ENCODE measurements at places on chromosomes 13 and 19.

GRCh38 chr13:46640843-46641242 is 87.9 kb downstream of the LRCH1 start:
- no peak for DNase-seq

DNA sequence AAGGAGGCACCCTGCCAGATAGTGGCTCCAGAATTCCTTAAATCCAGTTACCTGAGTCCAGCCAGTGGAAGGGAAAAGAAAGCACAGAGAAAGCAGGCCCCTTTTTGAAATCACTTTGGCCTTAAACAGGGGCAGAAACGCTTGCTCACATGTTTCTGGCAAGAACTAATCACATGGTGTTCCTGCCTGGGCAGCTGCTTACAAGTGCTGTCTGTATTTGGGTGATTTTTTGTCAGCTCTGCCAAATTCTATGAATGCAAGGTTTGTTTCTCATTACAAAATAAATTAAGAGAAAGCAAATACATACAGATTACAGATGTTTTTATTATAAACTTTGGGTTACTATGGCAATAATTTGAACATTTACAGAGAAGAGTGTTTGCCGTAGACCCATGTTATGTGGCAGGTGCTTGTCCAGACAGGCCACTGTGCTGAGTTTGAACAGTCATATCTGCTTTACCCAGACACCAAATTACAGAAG is 1237.8 kb downstream of the SLITRK5 start:
- peak; percentile 96 for DNase-seq

- peak; percentile 58 for DNase-seq
These were observed 35.8 kb upstream of the TM9SF2 start for GRCh38 chr13:99465454-99465853.

DNA sequence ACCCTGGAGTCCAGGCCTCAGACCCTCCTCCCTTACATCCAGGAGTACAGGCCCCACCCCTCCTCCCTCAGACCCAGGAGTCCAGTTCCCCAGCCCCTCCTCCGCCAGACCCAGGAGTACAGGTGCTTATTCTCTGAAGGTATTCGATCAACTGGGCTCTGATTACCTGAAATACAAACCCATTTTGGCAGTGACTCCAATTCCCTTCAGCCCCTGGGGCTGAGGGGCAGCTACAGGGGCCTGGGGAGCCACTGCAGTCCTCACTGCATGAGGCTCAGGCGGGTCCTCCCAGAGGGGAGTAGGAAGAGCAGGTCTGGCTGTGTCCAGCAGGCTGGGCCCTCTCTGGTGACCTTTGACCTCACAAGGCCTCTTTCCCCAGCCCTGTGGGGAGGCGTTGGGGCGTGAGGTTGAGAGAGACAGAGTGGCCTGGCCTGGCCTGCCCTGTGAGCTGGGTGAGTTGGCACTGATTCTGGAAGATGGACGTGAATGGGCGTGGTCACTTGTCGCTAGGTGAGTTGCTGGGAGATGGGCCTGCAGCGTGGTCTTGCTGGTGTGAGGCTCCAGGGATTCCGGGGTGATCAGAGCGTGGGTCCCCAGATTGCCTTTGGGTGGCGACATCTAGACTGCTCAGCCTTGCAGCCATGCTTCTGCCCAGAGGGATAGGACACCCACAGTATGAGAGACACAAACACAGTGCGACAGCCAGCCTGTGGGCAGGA is 3.1 kb downstream of the BCAT2 start:
- DNase-seq = no peak

- DNase-seq = no peak
These were observed 68.4 kb upstream of the KCTD4 start for GRCh38 chr13:45269204-45269603.

GRCh38 chr19:13938301-13939064 is at the start of gene PODNL1:
PODNL1 (minus strand) TSS chr19:13938417; CDS start chr19:13938181, 236 bp downstream.
- DNase-seq = no peak

DNA sequence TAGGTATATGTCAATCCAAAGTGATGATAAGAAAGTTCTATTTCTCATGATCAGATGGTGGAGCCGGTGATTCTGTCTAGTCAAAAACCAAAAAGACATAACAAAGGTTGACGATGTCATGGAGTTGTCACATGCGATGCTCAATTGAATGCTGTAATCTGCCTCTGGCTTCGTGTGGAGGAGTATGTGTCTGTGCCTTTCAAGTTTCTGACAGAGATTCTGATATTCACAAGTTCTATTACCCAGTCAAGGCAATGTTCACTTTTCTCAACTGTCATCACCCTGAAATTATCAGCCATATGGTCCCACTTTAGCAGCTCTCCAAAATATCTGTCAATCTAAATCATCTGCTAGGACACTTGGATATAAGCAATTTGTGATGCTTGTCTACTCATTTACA is 367.6 kb upstream of the PRR20A start:
- DNase-seq = no peak

- no peak for DNase-seq
These were observed 8.7 kb downstream of the BRD4 start for GRCh38 chr19:15323496-15324235.

DNA sequence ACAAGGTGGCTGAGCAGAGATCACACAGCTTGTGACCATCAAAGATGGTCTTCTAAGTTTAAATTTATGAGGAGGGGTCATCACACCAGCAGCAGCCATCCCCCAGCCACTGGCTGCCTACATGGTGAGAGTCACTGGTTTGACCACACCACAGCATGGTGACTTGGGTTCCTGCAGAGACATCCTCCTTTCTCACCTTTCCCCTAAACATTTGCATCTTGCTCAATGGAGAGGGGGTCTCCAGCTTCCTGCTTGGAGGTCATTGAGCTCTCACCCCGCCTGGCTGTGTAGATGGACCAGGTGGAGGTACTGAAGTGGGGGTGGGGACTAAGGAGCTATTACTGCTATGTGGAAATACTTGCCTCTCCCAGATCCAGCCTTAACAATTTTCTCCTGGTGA is 247.6 kb upstream of the ARGLU1 start:
- no peak for DNase-seq

DNA sequence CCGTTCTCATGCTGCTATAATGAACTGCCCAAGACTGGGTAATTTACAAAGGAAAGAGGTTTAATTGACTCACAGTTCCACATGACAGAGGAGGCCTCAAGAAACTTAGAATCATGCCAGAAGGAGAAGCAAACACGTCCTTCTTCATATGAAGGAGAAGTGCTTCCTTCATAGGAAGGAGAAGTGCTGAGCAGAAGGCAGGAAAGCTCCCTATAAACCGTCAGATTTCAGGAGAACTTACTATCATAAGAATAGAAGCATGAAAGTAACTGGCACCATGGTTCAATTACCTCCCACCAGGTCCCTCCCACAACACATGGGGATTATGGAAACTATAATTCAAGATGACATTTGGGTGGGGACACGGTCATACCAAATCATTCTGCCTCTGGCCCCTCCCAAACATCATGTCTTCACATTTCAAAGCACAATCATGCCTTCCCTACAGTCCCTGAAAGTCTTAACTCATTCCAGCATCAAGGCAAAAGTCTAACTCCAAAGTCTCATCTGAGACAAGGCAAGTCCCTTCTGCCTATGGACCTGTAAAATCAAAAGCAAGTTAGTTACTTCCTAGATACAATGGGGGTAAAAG is 10.6 kb downstream of the ACOD1 start:
- no peak for DNase-seq

GRCh38 chr13:25915840-25916518 is 135.8 kb downstream of the SHISA2 start:
- no peak for DNase-seq

GRCh38 chr19:11853358-11853757 is 4.8 kb downstream of the ZNF439 start:
- no peak for DNase-seq

DNA sequence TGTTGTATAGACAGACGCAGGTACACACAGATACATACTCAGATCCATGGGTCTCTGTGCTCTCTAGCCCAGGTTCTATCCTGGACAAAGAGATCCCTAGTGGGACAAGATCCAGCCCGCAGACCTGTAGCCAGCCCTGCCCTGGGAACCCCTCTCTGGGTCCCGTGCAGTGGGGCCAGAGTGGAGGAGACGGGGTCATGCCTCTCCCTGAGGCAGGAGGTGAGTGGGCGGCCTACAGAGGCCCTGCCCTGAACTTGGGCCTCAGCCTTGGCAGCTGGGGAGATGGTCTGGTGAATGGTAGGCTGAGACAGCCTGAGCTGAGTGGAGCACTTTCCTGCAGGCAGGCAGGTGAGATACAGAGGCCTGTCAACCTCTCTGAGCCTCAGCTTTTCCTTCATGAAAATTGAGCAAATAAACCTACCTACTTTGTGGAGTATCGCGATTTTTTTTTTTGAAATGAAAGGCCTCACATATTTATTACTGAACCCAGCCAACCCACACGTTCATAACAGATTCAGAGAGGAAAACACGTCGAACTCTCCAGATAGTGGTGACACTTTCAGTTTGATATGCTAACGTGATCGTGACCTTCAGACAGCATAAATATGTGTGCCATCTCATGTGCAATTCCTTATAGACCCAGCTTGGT is 3.4 kb upstream of the JUND start:
- no peak for DNase-seq

DNA sequence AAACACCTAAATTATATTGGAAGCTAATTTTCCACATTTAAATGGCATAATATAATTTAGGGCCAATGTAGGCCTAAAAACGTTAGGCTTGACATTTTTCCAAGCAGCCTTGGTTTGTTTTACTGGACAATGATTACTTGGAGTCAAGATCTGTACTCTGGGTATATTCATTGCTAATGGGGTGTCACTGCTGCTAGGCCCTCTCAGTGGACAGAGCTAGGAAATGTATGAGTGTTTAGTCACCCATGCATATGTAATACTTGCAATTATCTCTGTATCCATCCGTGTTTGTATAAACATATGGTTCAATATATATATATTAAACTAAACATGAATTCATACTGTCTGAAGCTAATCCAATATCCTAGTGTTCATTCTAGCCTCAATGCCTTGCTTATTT is 598.1 kb downstream of the DCT start:
- DNase-seq = no peak

- DNase-seq = peak; percentile 73
These were observed 45.4 kb downstream of the ZIC5 start for GRCh38 chr13:99926014-99926731.

GRCh38 chr19:49820125-49820524 is 2.0 kb downstream of the MED25 start:
- no peak for DNase-seq

- no peak for DNase-seq
These were observed 6.4 kb downstream of the KLF16 start for GRCh38 chr19:1856698-1857603.

DNA sequence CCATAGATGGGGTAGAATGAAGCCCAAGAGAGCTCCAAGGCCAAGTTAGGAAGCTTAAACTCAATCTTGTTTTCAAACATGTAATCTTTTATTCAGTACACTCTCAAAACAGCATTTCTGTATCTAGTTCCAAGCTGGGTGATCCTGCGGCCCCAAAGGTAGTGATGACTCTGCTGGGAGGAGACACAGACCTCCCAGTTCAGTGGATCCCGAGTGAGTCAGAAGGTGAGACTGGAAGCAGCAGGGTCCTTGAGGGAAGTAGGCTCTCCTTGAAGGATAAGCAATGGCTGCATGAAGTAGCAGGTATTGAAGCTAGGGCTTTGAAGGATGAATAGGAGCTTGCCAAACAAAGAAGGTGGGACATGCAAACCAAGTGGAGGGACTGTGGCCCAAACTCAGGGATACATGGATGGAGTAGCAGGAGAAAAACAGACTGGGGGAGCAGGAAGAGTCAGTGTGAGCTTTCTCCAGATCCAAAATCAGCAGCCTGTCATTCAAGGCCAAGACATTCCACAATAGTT is 9.6 kb downstream of the TINCR start:
- DNase-seq = no peak

- no peak for DNase-seq
These were observed 1420.8 kb upstream of the SLC10A2 start for GRCh38 chr13:104487006-104487405.

DNA sequence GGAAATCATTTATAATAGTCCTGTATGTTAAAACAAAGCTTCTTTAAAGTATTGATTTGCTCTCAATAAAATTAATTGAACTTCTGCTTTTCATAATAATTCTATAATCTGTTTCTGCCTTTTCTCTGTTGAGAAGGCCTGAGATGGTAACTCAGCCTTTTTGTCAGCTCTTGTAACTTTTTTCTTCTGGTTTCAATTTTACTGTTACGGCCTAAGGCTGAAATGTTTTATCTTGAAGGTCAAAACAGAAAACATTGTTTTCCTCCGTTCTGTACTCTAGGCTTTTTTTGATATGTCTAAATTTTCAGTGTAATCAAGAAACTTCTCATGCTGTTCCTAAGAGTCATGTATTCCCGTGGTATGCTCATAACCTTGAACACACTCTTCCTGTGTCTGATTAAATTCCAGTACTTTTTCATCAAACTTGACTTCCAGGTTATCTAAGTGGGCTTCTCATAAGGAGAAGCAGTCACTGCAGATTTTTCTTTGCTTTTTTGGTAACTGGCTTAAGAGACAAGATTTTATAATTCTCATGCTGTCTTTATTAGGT is 7.6 kb upstream of the NAXD start:
- no peak for DNase-seq
